ENCODE measurements at places on chromosomes 12 and 14.

GRCh38 chr14:85187521-85187920, 342.4 kb upstream of the FLRT2 start:
- DNase-seq = no peak

GRCh38 chr14:71403656-71404055, 496.4 kb downstream of the PCNX1 start:
- no peak for DNase-seq

DNA sequence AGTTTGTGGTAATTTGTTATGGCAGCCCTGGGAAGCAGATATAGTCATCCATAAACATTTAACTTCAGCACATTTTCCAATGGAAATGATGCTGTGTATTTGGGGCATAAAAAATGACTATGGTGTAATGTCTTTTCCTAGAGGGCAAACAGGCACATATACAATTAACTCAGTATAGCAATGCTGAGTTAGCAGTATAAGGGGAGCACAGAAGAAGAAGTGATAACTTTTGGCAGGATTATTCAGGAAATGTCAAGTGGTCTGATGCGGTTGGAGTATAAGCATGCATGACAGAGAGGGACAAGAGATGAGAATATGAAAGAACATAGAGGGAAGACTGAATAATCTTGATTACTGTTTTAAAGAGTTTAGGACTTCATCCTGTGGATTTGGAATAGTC, 55.3 kb upstream of the PRKD1 start:
- DNase-seq = no peak

DNA sequence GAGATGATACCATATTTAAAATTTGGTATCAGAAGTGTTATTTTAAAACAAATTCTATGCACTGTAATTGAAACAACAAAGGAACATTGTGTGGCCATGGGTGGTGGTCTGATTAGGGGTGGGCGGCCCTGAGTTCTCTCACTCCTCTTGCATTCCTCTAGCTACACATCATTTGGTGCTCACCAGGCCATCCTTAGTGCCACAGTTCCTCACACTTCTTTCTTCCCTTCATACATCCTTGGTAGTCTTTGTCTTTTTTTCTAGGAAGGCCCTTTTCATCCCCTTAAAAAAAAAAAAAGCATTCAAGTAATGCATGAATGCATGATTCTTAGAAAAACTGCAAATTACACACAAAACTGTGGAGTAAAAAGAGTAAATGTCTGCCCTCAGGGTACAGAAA, 2.4 kb upstream of the MANSC4 start:
- DNase-seq = no peak

DNA sequence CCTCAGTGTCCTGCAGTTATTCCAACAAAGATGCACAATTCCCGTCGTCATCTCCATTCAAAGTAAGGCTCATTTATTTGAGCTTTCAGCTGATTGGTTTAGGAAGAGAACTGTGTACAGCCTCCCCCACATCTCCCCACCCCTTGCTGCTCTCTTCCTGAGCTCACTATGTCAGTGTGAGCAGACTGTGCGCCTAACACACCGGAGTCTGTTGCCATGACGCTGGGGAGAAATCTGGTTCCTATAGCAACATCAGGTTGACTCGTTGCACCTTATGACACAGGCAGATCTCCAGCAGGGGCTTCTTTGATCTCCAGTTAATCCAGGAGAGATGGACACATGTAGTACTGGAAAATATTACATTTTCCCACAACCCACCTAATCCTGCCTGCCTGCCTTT, 319.4 kb downstream of the CACNA1C start:
- DNase-seq = no peak

- DNase-seq = no peak
Measured at GRCh38 chr14:59310633-59311032, 122.2 kb downstream of the DAAM1 start.

DNA sequence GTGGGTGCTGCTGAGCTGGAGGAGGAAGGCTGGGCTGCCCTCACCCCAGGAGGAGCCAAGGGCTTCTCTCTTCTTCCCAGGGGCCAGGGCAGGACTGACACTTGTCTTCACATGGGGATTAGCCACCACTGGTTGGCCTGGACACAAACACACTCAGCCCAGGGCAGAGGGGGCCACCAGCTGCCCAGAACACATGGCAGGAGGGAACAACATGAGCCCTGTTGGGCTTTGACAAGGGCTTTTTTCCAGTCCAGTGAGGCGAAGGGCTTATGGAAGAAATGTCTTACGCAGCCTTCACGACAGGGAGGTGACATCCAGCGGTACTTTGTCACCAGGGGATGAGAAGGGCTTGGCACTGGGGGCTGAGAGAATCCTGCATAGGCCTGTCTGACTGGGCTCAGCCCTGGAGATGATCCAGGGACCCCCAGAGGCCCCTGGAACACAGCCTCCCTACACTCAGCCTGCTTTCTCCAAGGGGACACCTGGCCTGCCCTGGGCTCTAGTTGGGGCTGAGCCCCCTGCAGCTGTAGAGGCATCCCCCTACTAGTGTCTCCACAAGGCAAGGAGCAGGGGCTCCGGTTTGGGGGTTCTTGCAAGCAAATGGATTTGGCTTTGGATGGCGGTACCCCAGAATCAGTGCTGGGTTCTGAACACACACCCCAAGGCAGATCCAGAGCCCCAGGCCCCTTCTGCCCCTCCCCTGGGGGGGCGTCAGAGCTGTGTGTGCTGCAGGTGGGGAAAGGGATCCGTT, 18.9 kb downstream of the ARL6IP4 start:
- no peak for DNase-seq

DNA sequence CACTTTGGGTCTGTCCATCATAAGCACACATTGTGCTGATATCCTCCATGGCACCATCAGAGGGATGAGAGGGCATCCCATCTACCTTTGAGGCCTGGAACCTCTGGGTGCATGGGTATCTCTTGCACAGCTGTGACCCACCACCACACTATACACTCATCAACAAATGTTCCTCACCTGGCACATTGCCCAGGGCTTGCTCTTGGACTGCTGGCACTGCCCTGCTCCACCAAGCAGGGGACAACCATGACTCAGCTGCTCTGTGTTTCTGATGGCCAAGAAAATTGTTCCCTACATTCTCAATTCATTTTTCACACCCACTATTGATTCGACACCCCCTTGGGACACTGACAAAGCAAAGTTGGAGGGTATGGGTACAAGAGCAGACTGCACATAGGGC, 155.5 kb downstream of the PTPRO start:
- no peak for DNase-seq

DNA sequence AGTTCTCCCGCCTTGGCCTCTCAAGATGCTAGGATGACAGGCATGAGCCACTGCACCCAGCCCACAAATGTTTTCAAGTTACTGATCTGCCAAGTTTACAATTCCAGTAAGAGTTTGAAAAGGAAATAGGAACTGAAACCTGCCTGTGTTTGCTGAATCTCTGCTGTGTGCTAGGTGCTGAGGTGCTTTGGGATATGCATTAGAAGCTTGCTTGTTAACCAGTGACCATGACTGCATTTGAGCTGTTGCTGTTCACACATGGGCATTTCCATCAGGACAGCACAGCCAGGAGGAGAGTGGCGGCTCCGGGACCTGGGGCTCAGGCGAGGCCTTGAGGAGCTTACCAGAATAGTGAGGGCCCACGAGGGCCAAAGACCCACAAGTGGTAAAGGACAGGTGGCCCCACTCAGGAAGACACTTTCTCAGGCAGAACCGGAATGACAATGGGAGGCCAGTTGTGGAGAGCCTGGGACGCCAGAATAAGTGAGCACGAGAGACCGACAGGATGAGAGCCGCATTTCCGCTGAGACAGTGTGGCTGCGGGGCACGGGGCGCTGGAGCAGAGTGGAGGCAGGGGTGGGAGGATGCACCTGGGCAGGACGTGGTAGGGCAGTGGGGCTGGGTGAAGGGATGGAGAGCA, 54.5 kb upstream of the MMP17 start:
- no peak for DNase-seq

DNA sequence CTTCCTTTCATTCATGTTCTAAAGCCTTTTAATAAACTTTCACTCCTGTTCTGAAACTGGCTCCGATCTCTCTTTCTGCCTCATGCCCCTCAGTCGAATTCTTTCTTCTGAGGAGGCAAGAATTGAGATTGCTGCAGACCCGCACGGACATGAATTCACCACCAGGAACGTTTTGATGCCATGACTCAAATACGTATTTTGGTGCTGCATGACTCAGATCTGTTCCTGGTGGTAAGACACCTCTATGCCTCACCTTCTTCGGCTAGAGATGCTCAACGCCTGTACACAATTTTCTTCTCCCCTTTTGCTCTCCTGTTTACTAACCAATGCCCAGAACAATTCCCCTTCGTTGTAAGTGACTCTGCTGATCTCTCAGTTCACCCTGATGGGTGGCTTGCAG, 52.0 kb upstream of the RIMBP2 start:
- DNase-seq = no peak

DNA sequence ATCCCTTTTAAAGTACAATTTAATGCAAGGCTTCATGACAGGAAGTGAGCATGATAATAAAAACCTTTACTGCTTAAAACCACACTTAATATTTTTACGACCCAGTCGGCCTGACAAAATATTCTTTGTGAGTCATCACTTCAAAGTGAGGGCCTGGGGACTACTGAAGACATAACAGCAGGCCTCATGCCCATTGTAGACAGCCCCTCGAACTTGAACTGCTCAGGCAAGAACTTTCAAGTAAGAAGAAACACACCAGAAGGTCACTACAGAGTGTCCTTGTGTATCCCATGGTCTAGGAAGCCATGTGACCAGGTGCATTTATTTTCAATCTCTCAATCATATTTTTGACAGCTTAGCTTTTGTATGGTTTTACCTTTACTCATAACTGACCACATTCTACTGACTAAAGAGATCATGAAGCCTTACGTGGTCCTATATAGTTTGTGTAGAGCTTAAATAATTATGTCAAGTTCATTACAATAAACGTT, 61.4 kb upstream of the MANSC4 start:
- DNase-seq = no peak

- DNase-seq = no peak
Measured at GRCh38 chr12:13197032-13197431, 506 bp downstream of the EMP1 start.

DNA sequence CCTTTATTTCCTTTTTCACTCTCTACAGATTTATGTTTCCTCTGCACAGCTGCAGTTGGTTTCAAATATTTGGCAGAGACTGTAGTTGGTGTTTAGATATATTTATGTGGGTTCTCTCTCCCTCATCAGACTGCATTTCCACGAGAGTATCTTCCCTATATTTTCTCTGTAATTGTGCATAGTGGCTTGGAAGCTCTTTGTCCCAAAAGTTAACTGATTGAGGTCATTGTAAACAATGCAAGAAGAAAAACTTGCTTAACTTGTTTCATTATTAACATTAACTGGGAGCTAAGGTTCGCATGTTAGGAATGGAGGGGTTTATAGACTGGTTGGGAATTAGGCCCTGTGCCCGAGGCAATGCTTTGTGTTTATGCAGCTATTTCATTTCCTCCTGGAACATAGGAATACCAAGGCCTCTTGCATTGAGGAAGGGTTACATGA, 216.9 kb upstream of the HMGA2 start:
- DNase-seq = no peak

DNA sequence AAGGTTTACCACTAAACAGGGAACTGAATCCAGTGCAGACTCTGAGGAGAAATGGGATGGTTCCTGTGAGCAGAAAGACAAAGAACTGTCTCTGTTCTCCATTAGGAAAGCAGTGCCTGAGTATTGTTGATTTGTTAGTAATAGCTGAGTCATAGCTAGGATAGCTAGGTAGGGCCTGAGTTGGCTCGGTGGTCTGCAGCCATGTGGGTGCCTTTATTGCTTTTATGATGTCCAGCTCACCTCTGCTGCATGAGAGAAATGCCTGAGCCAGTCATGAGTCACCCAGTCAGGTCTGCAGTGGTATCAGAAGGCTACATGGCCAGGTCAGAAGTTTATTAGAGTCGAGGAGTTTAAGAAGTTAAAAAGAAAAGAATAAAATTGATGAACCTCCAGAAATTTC, 24.2 kb downstream of the TRHDE start:
- no peak for DNase-seq

GRCh38 chr12:80715713-80716249, 931 bp upstream of the MYF5 start:
- no peak for DNase-seq

DNA sequence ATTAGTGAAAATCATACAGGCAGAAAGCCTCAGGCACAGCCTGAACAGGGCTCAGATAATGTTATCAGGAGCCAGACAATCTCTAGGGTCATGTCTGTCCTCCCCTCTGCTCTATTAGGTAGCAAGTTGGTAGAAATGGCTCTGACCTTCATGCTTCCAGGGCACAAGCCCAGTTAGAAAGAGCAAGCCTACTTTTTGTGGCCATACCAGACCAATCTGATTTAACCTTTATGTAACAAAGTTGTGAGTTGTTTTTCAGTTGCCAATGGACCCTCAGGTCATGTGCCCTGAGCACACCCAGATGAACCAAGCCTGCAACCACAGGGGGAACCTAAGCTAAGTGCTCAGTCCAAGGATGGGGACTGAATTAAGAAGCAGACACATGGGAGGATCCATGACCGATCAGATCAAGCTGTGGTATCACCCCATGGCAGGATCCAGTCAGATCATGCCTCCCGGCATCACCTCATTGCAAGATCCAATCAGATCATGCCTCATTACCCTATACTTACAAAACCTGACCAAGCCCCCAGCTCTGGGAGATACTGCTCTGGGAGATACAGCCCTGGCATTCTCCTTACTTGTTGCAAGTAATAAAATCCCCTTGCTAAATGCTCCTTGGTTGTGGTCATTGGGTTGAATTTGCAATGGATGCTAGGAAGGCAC, 18.8 kb upstream of the HIGD1C start:
- DNase-seq = no peak

DNA sequence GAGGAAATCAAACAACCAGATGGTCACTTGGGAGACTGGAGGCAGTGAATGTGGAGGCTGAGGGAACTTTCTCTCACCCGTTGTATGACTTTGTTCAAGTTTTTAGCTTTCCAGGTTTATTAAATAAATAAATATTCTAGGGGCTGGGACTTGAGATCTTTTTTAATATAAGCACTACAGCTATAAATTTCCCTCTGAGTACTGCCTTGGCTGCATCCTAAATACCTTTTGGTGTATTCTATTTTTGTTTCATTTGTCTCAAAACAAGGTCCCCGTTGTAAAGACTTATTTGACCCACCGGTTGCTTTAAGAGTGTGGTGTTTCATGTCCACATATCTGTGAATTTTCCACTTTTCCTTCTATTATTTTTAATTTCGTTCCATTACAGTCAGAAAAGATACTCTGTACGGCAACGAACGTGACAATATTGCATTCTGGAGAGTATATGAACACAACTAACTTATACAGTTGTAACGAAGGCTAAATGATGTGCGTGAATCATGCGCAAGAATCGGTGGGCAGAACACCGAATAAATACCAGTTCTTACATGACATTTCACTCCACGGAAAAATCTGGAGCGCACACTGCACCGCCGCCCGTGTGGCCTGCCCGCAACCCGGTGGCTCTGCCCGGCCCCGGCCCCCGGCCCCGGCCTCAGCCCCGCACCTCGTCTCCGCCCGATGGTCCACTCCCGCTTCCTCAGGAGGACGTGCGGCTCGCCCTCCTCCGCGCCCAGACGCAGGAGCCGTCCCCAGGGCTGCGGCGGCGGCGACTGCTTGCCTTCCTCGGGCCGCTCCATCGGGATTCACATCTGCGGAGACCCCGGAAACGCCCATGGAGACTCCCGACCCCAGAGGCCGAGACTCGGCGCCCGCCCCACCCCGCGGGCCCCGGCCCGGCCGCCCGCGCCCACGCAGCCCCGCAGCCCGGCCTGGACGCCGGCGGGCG, 602 bp downstream of the CHFR start:
- DNase-seq = no peak

- no peak for DNase-seq
Measured at GRCh38 chr12:27208414-27208750, 35.7 kb upstream of the STK38L start.

GRCh38 chr12:27279826-27280225, 35.7 kb downstream of the STK38L start:
- no peak for DNase-seq

Data from stimulated activated CD4-positive, alpha-beta T cell treated with anti-CD3 and anti-CD28 coated beads, Interleukin-1b, Interleukin-23, amount 100 ng/mL, for 1 hour (primary cell).